NCI-H526 (cell line): ENCODE measurements at places on chromosomes 1 and 21.

DNA sequence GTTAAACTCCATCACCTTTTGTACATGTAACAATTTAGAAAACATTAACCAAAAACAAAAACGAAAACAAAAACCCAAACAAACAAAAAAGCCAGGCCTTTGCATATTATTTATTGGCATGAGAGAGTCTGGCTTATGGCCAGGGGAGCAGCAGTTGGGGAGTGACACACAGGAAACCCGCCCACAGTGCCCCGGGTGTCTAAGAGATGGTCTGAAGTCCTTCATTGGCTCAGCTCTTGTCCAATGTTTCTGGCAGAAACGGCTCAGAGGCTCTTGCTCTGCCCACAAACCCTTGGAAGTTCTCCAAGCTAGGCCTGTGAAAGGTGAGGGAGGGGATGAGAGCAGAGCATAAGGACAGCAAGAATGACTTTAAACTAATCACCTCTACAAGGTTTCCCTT lies 131.5 kb downstream of the CNIH3 start:
- DNase-seq: no peak

GRCh38 chr21:37415939-37416338 lies 49.4 kb downstream of the DYRK1A start:
- DNase-seq: no peak

GRCh38 chr1:87594736-87595383 lies 266.2 kb downstream of the LMO4 start:
- DNase-seq: no peak

GRCh38 chr1:58695206-58695605 lies 4.7 kb downstream of the MYSM1 start:
- DNase-seq: no peak

DNA sequence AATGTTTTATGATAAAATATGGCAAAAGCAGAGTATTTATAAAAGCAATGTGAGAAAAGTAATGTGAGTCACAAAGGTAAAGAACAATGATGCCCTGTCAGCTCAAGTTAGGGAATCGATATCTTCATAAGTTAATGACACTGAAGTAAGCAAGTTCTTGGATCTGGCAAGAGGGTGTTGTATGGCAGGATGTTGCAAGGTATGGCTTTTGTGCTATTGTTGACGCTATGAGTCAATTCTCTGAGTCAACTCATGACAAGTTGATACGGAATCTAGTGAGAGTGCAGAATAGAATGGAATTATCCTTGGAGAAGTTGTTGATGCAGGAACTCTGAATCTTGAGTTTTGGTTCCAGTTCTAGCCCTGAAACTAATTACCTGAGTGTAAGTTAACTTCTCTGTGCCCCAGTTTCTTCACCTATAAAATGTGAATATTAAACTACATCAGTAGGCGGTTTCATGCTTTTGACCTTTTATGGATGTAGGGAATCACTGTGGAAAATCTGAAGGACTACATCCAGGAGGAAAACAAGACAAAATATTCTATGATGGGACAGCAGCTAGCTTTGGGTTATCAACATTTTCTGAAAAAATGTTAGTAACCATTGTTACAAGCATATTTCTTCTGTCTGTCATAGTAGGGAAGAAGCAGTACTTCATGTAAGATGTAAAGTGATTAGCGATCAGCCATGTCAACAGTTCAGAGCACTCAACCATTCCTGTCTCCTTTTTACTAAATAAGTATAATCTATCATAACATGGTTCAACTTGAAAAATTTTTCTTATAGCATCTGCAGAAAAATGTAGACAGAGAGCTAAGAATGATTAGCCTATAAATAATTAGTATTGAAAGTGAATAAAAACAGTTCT lies 96.9 kb downstream of the ATP6V1G3 start:
- no peak for DNase-seq

DNA sequence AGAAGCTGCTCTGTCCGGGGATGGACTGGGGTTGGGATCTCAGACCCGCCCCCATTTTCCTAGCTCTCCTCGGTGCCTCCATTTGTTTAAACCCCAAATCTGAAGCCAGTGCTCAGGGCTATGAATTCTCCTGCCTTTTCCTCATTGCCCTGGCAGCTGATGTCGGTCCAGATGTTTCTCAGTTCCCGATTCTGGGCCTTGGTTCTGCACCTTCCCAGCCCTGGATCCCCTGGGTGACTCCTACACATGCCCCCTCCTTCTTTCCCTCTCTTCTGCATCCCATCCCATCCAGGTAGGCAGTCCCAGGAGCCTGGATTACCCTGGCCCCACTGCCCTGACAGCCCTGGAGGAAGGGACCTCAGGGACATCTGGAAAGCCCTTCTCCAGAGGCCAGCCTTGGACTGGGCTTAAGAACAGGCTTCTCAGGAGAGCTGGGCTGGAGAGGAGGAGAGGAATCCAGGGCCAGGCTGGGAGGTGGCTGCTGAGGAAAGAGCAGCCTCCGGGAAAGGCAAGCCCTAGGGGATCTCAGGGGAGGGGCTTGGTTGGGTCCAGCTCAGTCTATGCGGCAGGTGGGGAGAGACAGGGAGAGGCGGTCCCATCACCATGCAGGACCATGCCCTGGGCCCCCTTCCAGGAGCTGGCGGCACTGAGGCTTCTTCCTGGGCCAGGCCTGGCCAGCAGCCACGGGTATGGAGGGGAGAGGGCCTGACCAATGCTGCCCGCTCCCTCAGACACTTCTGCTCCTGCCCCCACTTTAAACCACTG lies 6.8 kb upstream of the EPS8L3 start:
- DNase-seq: no peak

DNA sequence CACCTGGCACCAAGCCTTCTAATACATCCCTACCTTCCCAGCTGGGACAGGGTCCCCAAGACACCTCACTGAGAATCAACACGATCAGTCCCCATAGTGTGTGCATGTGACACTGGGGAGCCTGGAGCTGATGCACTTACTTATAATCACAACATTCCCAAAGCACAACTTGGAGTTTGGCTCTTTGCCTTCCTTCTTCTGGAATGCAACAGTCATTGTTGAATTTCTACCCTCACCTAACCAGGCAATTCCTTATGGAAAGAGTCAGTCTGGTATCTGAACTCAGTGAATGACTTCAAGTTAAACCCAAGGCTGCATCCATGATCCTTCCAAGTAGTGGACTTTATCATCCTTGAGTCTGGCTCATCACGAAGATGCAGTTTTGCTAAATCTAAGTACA lies 86.1 kb downstream of the DSCAM start:
- no peak for DNase-seq

- DNase-seq: no peak
These were observed 19.8 kb upstream of the HPDL start for GRCh38 chr1:45306905-45307304.
